Activated T-cell treated with anti-CD3 and anti-CD28 coated beads, Interleukin-2, amount 50 U/mL, for 4 hours (primary cell): ENCODE measurements at places on chromosomes 4 and X.

DNA sequence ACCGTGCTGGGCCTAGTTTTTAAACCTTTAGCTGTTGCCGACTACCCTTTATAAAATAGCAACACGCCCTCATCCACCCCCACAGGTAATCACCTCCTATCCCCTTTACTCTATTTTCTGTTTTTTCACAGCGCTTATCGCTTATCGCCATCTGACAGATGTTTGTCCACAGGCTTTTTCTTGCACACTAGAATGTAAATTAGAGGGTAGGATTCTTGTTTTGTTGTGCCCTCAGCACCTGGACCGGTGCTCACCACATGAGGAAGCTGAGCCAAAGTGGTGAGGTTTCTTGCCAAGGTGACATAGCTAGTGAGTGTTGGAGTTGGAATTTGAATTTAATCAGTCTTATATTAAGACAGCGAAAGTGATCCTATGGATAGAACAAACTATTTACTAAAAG is 2.9 kb upstream of the RBBP7 start:
- DNase-seq, result no peak

- DNase-seq, result no peak
Observed at GRCh38 chr4:180745019-180745418, 1498.2 kb upstream of the TENM3 start.

DNA sequence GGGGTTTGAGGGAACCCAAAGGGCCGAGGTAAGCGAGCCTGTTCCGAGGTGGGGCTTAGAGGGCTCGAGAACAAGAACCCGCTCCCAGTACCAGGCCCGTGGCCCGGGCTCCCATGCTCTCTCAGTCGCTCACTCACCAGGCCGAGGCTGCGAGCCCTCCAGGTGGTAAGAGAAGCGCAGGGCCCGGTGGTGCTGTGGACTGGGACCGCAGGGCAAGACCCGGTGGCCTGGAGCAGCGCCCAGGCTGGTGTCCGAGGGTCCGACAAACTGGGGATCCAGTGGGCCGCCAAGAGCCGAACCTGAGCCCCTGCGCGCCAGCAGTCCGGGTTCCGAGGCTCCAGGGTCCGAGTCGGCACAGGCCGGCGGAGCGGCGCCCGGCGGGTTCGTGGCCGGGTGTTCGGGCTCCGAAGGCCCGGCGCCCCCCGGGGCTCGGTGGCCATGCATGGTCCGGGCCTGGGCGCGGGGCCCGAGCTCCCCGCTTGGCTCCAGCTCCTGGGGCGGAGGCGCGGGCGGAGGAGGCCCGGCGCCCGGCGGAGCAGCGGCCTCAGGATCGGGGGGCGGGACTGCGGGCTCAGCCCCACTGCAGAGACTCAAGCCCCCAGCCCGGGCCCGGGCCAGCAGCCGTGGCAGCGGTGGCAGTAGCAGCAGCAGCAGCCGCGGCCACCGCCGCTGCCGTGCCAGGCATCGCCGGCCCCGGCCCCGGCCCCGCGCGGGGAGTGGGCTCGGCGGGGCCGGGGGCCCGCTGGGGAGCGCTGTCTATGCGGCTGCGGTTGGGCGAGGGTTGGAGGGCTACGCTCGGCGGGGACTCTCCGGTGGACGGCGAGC is 833 bp downstream of the FGD1 start:
- DNase-seq, result no peak

DNA sequence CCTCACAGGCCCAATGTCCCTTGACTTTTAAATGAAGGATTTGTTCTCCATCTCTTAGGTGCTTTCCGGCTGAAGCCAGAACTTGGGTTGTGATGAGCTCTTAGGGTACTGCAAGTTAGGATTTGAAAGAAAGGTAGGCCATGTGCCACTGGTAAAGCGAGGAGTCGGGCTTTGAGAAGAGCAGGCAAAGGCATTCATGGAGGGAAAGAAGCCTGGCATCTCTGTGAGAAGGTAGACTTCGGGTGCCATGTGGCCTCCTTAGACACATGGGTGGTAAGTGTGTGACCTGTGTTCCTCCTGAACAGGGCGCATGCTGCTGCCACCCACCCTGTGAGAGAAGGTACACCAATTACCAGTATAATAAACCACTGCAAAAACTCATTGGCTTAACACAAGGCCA is 102.9 kb downstream of the GATB start:
- no peak for DNase-seq

DNA sequence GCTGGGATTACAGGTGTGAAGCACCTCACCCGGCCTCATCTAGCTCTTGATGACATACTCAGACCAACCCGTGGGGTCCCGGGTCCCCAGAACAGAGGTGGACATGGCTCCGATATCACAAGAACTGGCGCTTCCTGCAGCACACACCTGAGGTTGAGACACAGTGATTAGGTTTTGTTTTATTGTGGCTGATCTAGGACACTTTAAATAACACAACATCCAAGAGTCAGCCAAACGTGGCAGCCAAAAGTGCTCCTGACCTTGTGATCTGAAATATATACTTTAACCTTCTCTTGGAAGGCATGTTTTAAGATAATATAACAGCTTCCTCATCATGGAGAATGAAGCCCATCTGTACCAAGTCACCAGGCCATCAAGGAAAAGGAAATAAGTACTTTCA is 198.9 kb downstream of the DHRSX start:
- DNase-seq, result no peak

GRCh38 chrX:94492541-94492940 is 818.5 kb downstream of the FAM133A start:
- DNase-seq, result no peak
